ENCODE measurements at places on chromosomes 16 and 17.

- DNase-seq, result no peak
Observed at GRCh38 chr16:53282975-53283946, 151.0 kb upstream of the RBL2 start.

DNA sequence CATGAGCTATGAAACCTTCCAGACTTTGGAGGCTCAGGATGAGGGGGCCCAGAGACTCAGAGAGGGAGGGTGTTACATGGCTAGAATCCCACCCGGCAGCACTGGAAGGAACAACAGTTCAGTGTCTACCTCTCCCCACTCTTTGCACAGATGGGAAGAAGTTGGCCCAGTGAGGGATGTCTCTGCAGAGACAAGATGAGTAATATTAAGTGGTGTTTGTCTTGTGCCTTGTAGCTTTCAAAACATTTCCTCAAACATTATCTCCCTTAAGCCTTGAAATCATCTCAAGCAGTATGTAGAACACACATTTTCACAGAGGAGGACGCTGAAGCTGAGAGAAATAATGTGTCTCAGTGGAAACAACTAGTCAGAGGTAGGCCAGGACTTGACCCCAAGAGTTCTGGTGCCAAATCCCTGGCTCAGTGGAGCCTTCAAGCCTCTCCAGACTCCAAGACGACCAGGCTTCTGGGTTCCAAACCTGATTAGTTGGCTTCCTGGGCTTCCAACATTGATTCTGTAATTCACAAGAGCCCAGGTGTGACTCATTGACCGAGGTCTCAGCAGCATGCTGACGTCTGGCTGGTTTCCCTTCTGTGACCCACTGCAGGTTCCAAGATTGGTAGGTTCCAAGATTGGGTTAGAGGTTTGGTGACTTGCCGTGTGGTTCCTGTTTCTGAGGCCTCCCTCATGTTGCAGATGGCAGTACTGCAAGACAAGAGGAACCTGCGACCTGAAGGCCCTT lies 7.4 kb downstream of the RNF112 start:
- DNase-seq, result peak; percentile 90

DNA sequence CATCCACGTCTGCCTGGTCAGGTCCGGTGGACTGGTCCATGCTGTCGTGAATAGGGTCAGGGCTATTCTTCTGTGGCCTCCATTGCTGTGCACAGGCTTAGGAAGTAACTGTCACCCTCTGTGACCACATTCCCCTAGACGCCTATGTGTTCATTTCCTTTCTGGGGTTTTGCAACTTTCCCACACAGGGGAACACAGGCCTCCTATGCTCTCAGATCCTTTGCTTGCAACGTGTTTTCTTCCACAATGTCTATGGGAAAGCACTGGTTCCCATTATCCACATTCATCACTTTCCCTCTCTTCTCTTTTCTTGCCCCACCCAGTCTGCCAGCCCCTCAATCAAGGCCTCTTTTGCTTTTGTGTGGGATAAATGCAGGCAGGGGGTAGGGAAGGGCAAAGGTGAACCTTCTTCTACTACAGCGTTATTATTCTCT lies 43.2 kb upstream of the DNAJA2 start:
- no peak for DNase-seq

GRCh38 chr17:4972752-4973151 lies 5.1 kb upstream of the SPAG7 start:
- DNase-seq, result no peak

DNA sequence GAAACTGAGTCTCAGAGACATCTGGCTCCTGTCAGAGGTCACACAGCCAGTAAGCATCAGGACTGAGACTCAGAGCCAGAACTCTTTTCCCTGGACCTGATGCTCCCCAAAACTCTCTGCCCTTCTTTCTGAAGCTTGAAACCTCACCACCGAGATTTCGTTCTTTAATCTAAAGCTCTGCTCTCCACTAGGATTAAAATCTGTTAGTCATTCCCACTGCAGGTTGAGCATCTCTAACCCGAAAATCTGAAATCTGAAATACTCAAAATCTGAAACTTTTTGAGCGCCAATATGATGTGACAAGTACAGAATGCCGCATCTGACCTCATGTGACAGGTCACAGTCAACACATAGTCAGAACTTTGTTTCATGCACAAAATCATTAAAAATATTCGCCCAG lies 2.2 kb downstream of the CDH16 start:
- DNase-seq, result no peak
